ENCODE measurements at places on chromosomes 3 and 15.

DNA sequence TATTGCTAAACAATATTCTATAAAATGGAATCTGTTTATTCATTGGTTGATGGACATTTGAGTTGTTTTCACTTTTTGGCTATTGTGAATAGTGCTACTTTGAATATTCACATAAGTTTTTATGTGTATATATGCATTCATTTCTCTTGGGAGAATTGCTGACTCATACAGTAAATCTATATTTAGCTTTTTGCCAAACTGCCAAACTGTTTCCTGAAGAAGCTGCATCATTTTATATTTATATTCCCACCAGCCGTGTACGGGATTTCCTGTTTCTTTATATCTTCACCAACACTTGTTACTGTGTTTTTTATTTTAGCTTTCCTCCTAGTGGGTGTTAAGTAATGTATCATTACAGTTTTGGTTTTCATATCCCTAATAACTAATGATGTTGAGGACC is 12.5 kb upstream of the TCAIM start:
- DNase-seq, result no peak

- DNase-seq, result no peak
Measured at GRCh38 chr3:174436367-174436766, 422.8 kb upstream of the NAALADL2 start.

GRCh38 chr3:32865383-32865782 is 47.6 kb downstream of the TRIM71 start:
- no peak for DNase-seq

- no peak for DNase-seq
Measured at GRCh38 chr3:140500473-140500872, 177.4 kb upstream of the TRIM42 start.

GRCh38 chr15:94130504-94130903 is 100.9 kb upstream of the MCTP2 start:
- DNase-seq, result no peak

GRCh38 chr3:59380146-59380545 is 330.3 kb upstream of the CFAP20DC start:
- DNase-seq, result no peak

- DNase-seq, result no peak
Measured at GRCh38 chr15:82051664-82052063, 5.8 kb upstream of the MEX3B start.

DNA sequence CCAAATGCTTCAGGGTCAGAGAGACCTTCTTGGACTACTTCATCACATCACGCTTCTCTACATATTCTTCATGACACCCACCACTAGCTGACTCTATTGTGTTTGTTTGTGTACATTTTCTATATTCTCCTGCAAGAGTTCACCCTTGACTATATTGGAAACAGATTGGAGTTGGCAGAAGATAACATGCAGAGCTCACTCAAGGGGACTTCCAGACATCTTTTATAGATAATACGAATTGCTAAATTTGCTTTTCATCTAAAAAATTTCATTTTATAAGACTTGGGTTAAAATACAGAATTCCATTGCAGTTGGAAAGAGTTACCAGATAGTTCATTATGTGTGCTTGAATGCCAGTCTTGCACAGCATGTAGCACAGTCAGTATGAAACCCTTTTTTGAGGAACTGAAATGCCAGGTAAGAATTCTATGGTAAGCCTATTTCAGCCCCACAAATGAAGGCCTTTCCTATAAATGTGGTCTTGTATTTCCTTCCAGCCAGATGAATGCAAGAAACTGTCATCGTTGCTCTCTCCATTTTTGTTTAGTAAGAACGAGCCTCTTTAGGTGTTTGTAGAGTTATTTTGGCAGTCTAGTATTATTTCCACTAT is 177.6 kb downstream of the GHSR start:
- DNase-seq, result no peak

GRCh38 chr3:156646958-156647357 is 27.4 kb upstream of the TIPARP start:
- DNase-seq, result no peak

- no peak for DNase-seq
Measured at GRCh38 chr3:58386626-58387365, 46.8 kb downstream of the PDHB start.

- DNase-seq, result no peak
Measured at GRCh38 chr15:45144775-45145174, 15.0 kb downstream of the DUOX1 start.

DNA sequence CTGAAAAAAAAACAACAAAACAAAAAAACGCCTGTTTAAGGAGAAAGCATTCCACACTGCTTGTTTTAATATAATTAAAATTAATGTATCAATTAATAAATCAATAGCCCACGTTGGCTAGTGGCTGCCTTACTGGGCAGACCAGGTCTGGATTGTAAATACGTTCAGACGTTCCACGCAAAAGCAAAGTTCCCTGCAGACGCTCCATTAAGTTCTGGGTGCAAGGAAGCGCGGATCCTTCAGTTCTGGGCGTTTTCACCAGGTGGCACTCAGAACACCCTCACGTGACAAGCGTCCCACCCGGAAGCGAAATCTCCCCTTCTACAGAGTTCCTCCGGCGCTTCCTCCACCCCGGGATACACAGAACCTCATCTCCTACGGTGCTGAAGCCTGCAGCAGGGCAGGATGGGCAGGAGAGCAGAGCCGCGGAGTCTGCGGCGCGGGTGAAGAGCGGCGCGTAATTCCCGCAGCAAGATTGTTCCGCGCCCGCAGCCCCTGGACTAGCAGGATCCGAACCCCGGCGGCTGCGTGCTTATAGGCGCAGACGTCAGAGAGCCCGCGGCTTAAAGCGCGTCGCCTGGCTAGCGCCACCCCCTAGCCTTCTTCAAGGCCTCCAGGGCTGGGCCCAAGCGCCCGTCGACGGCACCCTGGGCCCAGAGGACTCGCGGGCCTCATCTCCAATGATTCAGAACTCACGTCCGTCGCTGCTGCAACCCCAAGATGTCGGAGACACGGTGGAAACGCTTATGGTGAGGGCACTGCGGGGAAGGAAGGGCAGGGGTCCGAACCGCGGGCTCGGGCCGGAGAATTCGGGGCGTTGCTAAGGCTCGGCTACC is at the start of gene SLC25A38:
Gene SLC25A38, plus strand, starts transcription at position 326 of the 836 bp plus-strand sequence. Its CDS starts 355 bp downstream, at position 681.
- no peak for DNase-seq

DNA sequence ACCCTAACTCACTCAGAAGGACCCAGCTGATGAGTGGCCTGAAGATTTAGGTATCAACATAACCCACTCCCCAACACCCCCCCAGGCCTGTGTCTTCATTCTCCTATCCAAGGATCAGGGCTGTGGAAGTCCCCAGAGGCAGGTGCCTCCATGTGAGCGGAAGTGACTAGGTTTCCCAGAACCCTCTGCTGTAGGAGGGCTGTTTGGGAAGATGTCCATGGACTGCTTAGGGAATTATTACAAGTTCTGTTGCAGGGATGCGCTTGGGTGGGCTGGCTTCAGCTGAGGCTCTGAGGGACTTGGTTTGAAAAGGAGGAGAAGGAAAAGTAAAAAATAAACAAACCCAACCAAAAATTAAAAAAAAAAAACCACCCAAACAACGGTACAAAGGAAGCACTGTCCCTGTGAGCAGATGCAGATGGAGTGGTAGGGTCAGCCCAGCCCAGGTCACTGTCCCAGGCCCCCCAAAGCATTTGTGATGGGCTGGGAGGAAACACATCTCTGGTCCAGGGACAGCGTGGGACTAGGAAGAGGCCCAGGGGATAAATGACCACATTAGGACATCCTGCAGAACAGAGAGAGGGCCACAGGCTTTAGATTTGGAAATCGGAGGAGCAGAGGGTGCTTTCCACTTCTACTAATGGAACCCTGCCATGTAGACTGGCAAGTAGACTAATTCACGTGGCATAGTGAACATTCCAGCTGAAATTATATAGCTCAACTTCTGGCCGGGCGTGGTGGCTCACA is 12.2 kb upstream of the APOD start:
- DNase-seq, result no peak

DNA sequence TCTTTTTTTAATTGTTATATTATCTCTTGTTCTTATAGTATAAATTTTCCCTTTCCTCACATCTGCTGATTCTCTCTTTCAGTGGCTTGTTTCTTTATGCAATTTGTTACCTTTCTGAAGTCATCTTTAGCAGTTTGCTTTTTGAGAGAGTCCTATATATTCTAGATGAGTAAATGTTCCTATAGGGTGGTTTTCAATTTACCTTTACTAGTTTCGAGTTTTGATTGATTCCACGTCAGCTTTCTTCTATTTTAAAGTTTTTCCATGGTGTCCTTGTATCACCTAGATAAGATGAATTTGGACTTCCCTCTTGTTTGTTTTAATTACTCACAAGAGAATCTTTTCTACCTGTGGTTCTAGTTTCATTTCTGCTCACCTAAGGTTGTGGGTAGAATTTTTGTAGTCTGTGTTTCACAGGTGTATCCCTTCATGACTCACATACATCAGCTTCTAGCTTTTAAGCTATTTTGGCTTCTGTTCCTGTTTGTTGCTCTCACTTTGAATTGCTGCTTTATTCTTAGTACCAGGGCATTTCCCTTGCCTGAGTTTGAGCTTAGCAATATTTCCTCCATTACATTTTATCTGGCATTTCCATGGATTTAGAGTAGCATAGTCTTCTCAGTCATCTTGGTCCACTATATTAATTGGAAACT is 6.4 kb downstream of the TEX9 start:
- DNase-seq, result no peak

GRCh38 chr3:194103983-194104751 is 31.8 kb upstream of the HES1 start:
- no peak for DNase-seq

DNA sequence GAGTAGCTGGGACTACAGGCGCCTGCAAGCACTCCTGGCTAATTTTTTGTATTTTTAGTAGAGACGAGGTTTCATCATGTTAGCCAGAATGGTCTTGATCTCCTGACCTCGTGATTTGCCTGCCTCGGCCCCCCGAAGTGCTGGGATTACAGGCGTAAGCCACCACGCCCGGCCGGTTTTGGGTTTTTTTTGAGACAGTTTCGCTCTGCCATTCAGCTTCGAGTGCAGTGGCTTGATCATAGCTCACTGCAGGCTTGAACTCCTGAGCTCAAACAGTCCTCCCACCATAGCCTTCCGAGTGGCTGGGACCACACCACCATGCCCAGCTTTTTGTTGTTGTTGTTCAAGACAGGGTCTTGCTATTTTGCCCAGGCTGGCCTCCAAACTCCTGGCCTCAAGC is 16.0 kb upstream of the SCAP start:
- no peak for DNase-seq

- no peak for DNase-seq
Measured at GRCh38 chr15:98668566-98669308, 20.4 kb downstream of the IGF1R start.

GRCh38 chr3:72301779-72302178 is 516.8 kb upstream of the PROK2 start:
- DNase-seq, result no peak

All from cortex of kidney (tissue), 1 donor.